Left ventricle myocardium superior (tissue), 1 donor: ENCODE measurements at places on chromosomes 11 and 22.

DNA sequence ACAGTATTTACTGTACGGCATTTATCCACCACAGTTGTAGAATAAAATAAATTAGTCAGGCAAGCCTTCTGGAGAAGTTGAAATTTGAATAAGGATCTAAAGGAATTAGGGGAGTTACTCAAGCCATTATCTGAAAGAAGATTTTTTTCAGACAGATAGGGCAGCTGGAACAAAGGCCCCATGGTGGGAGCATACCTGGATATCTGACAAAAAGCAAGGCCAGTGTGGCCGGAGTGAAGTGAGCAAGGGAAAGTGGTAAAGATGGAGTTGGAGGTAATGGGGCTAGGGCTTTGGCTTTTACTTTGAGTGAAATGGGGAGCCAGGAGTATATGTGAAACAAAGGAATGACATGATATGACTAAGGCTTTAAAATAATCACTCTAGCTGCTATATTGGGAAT lies 45.7 kb upstream of the PSMA1 start:
- DNase-seq, result no peak

GRCh38 chr22:21000987-21001600 lies 824 bp downstream of the THAP7 start:
- no peak for DNase-seq

- no peak for DNase-seq
Measured at GRCh38 chr11:16001899-16002426, 354.4 kb downstream of the SOX6 start.

DNA sequence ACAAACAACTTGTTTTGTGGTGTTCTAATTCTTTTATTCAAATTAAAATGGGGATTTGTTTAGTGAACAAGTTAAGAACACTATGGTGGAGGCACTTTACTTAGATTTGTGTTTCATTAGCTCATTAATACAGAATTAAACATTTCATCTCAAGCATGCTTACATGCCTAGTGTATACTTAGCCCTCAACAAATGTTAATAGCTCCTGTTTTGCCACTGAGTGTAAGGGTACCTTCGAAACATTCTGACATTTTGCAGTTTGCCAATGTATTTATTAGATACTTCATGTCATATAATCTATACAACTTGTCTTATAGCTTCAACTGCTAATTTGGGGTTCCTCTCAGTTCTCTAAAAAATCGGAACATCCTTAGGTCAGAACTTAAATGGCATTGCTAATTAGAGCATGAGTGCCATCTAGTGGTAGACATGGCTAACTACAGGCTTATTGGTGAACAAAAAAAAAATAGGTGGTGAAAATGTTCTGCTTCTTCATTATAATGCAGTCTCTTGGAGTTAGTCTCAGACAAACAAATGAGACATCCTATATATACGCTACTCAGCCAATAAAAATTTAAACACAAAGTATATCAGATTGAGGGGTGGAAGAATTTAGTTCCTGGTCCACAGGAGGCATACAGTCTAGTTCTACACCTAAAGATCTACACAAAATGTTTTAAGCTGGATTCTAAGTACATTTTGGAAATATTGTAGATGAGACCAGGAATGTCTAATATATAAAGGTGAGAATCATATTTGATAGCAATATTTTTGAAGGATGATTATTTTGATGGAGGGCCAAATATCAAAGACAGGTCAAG lies 4.9 kb upstream of the CNTN5 start:
- DNase-seq, result no peak

DNA sequence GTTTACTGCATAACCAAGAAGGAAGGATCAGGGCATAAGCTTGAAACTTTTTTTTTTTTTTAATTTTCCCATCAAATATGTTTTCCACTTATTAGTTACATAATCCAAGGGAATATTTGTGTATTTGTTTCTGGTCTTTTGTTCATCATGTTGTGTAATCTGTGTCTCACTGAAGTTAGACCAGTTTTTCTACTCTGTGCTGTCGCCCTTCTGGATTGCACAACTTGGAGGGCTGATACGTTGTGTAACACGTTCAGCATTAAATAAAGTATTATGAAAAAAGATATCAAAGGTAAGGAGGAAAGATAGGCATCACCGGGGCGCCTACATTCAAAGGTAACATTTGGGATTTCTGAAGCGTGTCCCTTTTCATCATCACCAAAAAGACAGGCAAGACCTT lies 3.3 kb upstream of the E2F8 start:
- no peak for DNase-seq

GRCh38 chr22:45261407-45262088 lies 20.9 kb upstream of the KIAA0930 start:
- no peak for DNase-seq

- DNase-seq, result no peak
Measured at GRCh38 chr11:60064111-60064510, 7.6 kb downstream of the MS4A3 start.
